Kasumi-1 (cell line): ENCODE measurements at places on chromosomes 4 and X.

- no peak for DNase-seq
Measured at GRCh38 chr4:140928880-140929279, 172.7 kb upstream of the TBC1D9 start.

- DNase-seq: no peak
Measured at GRCh38 chrX:153830640-153831428, 490 bp upstream of the PDZD4 start.

GRCh38 chrX:34879886-34880285 is 62.7 kb upstream of the FAM47B start:
- DNase-seq: no peak

- DNase-seq: no peak
Measured at GRCh38 chr4:9685692-9686091, 95.7 kb upstream of the DRD5 start.

- no peak for DNase-seq
Measured at GRCh38 chr4:47155919-47156318, 124.6 kb downstream of the GABRB1 start.

DNA sequence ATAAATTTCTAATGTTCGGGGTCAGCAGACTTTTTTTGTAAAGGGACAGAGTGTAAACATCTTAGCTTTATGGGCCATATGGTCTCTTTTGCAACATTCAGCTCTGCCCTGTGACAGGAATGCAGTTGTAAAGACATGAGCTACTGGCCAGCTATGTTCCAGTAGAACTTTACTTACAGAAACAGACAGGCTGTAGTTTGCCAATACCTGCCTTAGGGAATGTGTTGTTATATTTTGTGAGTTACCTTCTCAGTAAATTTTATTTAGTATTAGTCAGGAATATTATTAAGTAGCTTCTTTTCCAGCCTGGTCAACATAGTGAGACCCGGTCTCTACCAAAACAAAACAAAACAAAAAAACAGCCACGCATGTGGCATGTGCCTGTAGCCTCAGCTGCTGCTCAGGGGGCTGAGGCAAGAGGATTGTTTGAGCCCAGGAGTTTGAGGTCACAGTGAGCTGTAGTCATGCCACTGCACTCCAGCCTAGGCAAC is 48.7 kb downstream of the HTT start:
- DNase-seq: no peak

- DNase-seq: no peak
Measured at GRCh38 chr4:89400287-89401035, 92.9 kb upstream of the GPRIN3 start.

DNA sequence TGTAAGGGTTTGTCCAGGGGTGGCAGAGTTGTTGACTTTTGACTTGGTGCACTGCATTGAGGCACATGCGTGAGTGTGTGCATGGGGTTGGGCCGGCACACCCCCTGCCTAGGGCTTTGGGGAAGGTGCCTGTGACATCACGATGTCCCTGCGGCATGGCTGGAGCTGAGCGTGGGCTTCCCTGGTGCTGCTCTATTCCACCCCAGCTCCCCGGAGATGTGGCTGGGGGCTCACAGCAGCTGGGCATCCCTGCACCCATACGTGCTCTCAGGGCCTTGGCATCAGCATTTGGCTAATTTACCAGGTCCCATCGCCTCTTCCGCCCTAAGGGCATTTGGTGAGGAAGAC is 5.7 kb downstream of the PSAPL1 start:
- no peak for DNase-seq

- DNase-seq: no peak
Measured at GRCh38 chr4:3810796-3811485, 44.8 kb downstream of the ADRA2C start.

GRCh38 chr4:1746265-1746691 is 25.0 kb downstream of the TACC3 start:
- peak; percentile 48 for DNase-seq
